ENCODE measurements at places on chromosomes 6 and 20. TPM values are rescaled to one million over a fixed set of nuclear protein-coding genes. Genes with fewer than 3 reads are reported as not detected.

Gene HLA-DMA
- 1.2 TPM for total RNA-seq

Gene RNF39
- not detected for total RNA-seq

Gene TNFRSF6B
- total RNA-seq: 16.8 TPM

Gene PACSIN1
- total RNA-seq: not detected

Gene GJA10
- not detected for total RNA-seq

Measured in dermis blood vessel endothelial cell (primary cell).